ENCODE measurements at places on chromosomes 11 and 22. TPM values are rescaled to one million over a fixed set of nuclear protein-coding genes. Genes with fewer than 3 reads are reported as not detected.
A peak's percentile ranks its signal among the peaks of the same experiment; 100 is the strongest.

The BARX2 gene
- not detected for total RNA-seq

- no peak for DNase-seq
Observed at GRCh38 chr11:114232400-114233059, 63.7 kb upstream of the NNMT start.

- DNase-seq = no peak
Observed at GRCh38 chr11:11814614-11815452, 26.9 kb upstream of the USP47 start.

GRCh38 chr11:16086229-16086819 lies 270.0 kb downstream of the SOX6 start:
- no peak for DNase-seq

DNA sequence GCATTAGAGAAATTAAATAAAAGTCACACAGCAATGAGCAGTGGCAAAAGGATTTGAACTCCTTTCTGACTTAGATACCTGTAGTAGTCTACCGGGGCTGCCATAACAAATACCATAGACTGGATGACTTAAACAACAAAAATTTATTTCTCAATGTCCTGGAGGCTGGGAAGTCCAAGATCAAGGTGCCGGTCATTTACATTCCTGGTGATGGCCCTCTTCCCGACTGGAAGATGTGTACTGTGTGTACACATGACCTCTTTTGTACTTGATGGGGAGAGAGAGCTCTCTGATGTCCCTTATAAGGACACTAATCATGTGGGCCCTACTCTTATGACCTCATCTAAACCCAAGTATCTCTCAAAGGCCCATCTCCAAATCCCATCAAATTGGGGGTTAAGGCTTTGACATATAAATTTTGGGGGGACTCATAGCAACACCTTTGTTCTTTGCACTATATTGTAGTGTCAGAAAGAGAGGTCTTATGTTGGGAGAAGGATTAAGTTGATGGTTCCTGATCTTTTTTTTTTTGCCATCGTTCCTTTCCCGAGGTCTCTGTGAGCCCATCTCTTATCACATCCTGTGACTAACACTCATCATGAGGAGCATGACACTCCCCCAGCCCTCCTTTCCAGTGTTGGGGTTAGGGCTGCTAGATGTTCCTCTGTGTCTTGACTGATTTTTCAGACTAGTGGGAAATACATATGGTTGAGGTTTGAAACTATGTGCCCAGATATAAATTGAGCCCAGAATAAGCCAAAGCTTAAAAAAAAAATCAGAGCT lies 104.3 kb downstream of the TRAF6 start:
- no peak for DNase-seq

- peak; percentile 47 for DNase-seq
Observed at GRCh38 chr22:50296658-50297490, 10.6 kb downstream of the PLXNB2 start.

DNA sequence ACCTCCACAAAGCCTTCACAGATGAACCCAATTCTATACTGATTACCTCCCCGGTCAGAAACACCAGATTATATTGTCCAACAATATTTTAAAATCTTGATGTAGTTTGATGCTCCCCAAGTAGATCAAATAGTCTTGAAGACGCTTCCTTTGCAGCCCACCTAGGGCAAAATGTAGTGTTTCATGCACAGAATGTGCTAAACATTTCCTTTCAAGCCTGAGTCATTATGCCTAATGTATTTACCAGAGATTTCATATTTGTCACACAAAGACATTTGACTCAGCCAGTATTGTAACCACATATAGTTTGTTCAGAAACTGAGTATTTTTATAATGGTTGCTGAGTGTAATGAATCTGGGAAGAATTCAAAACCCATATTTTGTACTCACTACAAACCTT lies 1396.8 kb downstream of the LRRC4C start:
- no peak for DNase-seq

The TPCN2 gene
- 17.2 TPM for total RNA-seq

The SYT8 gene
- not detected for total RNA-seq

GRCh38 chr11:131356206-131356605 lies 14.2 kb upstream of the NTM start:
- DNase-seq = no peak

- no peak for DNase-seq
Observed at GRCh38 chr11:33988586-33989370, 62.8 kb upstream of the CAPRIN1 start.

The MRPL23 gene
- total RNA-seq = 320 TPM

DNA sequence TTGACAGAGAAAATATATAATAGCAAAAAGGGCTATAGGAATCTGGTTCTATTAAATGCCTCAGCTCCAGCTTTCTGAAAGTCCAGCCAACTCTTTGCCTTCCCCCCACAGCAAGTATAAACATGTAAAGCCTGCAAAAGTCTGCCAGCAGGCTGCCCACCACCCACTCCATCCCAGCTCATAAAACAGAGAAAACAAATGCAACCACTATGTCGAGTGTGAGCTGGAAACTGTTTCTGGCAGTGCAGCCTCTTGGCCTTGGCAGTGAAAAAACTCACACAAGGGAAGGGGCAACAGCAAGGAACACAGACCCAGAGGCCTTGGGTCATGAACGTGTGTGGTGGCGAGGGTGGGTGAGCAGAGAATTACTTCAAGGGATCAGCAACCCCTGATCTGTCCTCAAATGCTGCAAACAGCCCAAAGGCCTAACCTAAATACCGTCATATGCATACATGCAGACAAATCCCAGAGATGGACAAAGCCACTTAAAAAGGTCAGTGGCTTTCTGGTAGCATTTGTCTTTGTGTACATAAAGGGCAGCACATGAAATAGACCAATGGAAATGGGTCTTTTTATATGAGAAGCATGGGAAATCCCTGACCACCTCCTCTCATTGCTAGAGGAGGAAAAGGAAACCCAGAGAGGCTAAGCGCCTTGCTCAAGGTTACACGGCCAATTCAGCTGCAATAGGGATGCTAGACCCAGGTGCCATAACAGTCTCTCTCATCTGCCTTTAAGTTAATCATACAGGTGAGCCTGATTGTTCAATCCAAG lies 74.8 kb downstream of the NAT10 start:
- no peak for DNase-seq

Measured in G401 (cell line).